ENCODE measurements at places on chromosomes 16 and 17.

- DNase-seq = no peak
These were observed 12.8 kb downstream of the SPNS3 start for GRCh38 chr17:4446326-4447071.

GRCh38 chr17:4808378-4808767 lies 1.4 kb downstream of the PLD2 start:
- DNase-seq = no peak

GRCh38 chr16:49195237-49195548 lies 86.4 kb downstream of the CBLN1 start:
- no peak for DNase-seq

- no peak for DNase-seq
These were observed 10.6 kb upstream of the PKMYT1 start for GRCh38 chr16:2990891-2991290.

GRCh38 chr17:67479148-67479547 lies 102.1 kb downstream of the PITPNC1 start:
- DNase-seq = no peak

DNA sequence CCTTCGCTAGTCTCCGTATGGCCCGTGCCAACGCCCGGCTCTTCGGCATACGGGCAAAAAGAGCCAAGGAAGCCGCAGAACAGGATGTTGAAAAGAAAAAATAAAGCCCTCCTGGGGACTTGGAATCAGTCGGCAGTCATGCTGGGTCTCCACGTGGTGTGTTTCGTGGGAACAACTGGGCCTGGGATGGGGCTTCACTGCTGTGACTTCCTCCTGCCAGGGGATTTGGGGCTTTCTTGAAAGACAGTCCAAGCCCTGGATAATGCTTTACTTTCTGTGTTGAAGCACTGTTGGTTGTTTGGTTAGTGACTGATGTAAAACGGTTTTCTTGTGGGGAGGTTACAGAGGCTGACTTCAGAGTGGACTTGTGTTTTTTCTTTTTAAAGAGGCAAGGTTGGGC lies 2.5 kb downstream of the RPL13 start:
- DNase-seq = no peak

DNA sequence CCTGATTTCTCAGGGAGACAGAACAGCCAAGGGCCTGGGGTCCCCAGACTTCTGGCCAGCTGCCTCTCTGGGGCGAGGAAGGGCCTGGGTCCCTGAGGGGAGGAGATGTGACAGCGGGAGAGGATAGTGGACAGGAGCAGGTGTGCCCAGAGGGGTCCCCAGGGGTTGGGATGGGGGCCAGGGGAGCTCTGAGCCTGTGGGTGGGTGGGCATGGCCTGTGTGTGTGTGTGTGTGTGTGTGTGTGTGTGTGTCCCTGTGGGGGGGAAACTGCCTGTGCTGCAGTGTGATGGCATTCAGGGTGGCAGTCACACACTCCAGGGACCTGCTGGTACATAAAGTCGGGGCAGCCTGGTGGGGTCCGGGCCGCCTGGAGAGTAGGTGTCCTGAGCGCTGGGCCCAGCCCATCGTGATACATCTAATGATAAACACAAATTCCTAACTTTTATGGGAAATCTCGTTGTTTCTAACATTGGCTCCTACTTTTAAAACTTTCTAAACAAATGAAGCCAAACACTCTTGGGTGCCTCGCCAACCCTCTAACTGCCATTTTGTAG lies 1.4 kb downstream of the ITGB4 start:
- DNase-seq = no peak

DNA sequence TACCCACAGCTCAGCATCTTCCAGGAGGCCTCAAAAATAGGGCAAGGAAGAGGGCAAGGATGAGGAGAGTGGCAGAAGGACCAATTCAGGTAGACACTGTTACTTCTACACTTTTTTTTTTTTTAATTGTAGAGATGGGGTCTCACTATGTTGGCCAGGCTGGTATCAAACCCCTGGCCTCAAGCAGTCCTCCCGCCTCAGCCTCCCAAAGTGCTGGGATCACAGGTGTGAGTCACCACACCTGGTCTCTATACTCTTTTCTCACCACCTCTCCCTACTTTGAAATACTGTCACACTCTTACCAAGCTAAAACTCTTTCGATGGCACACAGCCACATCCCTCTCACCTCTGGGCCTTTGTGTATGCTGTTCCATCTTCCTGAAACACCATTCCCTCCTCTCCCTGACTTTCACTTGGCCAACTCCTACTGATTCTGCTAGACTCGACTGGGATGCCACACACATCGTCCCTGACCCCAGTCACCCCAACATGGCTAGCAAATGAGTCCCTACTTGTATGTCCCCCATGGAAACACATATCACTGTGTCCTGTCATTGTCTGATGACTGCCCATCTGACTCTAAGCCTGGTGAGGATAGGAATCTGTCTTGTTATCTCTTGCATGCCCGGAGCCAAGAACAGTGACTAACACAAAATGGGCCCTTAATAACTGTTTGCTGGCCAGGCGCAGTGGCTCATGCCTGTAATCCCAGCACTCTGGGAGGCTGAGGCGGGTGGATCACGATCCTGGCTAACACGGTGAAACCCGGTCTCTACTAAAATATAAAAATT lies 7.2 kb upstream of the SLC43A2 start:
- no peak for DNase-seq

GRCh38 chr16:11788914-11789313 lies 8.1 kb downstream of the ZC3H7A start:
- DNase-seq = no peak

DNA sequence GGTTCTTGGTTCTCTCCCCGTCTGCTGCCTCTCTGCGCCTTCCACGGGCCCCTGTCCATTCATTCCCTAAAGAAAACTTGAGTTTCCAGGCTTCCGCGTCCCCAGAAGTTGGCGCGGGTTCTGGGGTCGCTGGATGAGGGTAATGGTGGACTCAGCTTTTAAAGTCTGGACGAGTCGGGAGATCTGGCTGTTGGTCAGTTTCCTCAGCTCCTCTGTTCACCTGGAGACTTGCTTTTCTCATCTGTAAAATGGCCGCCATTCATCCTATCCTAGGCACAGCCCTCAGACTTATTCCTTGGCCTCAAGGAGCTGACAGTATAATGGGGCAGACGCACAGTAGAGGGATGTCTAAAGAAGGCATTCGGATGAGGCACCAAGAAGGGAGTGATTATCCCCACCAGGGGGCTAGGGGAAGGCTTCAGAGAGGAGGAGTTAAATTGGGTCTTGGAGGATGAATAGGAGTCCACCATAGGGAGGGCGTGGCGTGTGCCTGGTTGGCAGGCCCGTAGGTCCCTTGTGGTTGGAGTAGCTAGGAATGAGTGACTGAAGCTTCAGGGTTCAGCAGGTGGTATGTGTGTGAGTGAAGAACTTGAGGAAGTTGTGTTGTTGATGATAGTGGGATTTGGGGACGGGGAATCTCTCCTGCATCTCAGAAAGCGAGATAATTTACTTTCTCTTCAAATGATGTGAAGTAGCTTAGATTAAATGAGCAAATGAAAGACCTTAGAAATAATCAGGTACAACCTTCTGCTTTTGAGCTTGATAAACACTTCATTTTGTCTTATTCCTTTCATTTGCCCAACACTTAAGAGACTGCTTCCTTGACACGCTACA lies 652 bp downstream of the VPS35L start:
- DNase-seq = no peak

- DNase-seq = no peak
These were observed 33.9 kb upstream of the FAAP100 start for GRCh38 chr17:81586096-81586495.

DNA sequence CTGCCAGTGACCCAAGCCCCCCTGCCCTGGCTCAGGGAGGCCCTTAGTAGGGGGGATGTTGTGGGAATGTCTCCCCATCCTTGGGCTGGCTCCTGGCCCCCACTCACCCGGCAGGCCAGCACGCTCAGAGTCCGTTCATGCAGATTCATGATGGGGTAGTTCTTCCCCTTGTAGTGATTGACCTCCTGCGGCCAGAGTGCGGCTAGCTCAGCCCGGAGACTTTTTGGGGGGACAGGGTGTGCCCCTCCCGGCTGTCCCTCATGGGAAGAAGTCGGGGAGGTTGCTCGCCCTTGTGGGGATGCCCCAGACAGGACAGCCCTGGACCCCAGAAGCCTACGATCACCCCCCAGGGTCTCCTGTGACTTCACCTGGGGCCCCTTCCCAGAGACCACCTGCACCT lies 4.0 kb downstream of the NPB start:
- no peak for DNase-seq

DNA sequence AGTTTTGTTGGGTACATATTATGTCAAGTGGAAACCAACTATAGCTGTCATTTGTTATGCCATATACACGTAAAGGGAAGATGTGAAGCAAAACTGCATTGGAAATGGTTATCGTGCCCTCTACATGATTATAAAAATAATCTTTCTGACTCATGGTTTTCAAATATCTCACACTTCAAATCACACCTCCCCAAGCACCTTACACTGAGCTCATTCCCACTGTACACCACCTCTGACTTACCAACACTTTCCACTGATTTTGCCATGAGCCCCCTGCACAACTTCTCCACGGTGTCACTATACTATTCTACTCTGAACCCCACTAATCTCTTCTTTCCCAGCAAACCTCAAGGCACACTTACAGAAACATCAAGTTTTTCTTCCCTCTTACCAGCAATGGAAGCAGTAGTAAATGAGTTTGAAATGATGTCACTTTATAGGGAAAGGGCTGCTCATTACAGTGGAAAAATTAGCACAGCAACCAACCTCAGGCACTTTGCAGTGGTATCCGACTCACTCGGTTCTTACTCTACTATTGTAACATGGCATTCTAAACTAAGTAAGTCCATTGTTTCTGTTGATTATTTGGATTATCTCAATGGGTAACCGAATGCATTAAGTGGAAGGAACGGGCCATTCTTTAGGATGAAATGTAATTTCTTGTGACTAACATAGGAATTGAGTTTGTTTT lies 18.7 kb downstream of the ZNF821 start:
- no peak for DNase-seq

- no peak for DNase-seq
These were observed 159.9 kb downstream of the LGALS9B start for GRCh38 chr17:20307326-20307910.

DNA sequence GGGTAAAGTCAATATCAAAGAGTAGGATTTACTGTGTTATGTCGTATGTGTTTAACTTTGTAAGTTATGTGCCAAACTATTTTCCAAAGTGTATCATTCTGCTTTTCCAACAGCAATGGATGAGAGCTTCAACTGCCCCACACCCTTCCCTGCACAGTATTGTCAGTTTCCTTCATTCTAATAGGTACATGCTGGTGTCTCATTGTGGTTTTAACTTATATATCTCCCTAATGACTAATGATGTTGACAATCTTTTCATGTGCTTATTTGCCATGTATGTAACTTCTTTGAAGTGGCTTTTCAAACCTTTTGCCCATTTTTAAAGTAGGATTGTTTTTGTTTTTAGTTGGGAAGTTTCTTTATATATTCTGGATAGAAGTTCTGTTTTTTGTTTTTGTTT lies 3.8 kb downstream of the DDX19B start:
- no peak for DNase-seq

DNA sequence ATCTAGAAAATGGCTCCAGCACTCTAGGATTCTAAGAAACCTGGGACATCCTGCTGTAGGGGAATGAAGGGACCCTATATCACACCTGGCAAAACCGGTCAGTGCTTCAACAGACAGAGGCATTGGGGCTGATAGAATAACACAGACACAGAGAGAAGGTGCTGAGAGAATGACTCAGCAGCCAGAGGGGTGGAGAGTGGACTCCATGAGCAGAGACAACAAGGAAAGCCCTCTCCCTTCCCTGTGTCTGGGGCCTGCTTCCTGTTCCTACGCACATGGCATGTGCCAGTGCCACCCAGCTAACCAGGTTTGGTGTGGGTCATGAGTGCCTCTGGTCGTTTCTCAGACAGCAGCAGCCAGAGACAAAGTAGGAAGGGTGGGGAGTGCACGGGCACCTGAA lies 140.3 kb downstream of the CCT6B start:
- DNase-seq = no peak

GRCh38 chr16:106623-107324 lies 28.7 kb downstream of the MPG start:
- DNase-seq = peak; percentile 81

- no peak for DNase-seq
These were observed 68.5 kb downstream of the CDC27 start for GRCh38 chr17:47120521-47121095.

Measured in muscle of arm (tissue), 14 donors.